Activated CD4-positive, alpha-beta memory T cell treated with anti-CD3 and anti-CD28 coated beads for 36 hours (primary cell): ENCODE measurements at places on chromosomes 7 and 10. TPM values are rescaled to one million over a fixed set of nuclear protein-coding genes. Genes with fewer than 3 reads are reported as not detected.

MMD2 gene
- not detected for total RNA-seq

C10orf67 gene
- total RNA-seq, result 0.31 TPM

PDE6C gene
- total RNA-seq, result not detected

RARRES2 gene
- not detected for total RNA-seq

ADARB2 gene
- 2.2 TPM for total RNA-seq

GIMAP1 gene
- 6.0 TPM for total RNA-seq

BTBD16 gene
- total RNA-seq, result not detected

SYT15B gene
- 0.14 TPM for total RNA-seq

GPNMB gene
- total RNA-seq, result 0.43 TPM

MICALL2 gene
- total RNA-seq, result 4.3 TPM

UPK3B gene
- total RNA-seq, result 0.65 TPM

AKR1C1 gene
- 0.12 TPM for total RNA-seq

MSANTD7 gene
- total RNA-seq, result 18.1 TPM

AEBP1 gene
- 5.5 TPM for total RNA-seq

MKX gene
- total RNA-seq, result 0.63 TPM

NPC1L1 gene
- total RNA-seq, result not detected

SFTPD gene
- total RNA-seq, result 0.33 TPM

ZNF777 gene
- 10.1 TPM for total RNA-seq

HOXA2 gene
- total RNA-seq, result not detected

PPP1R3C gene
- total RNA-seq, result not detected

AKR1D1 gene
- total RNA-seq, result not detected

MAGI2 gene
- 0.17 TPM for total RNA-seq

NDUFA5 gene
- 61.0 TPM for total RNA-seq

HOXA11 gene
- not detected for total RNA-seq

LEP gene
- not detected for total RNA-seq

MSS51 gene
- total RNA-seq, result 2.1 TPM

STK31 gene
- total RNA-seq, result not detected

MPP7 gene
- 12.8 TPM for total RNA-seq

NCF1 gene
- total RNA-seq, result 0.62 TPM

AGBL3 gene
- 3.3 TPM for total RNA-seq

GIMAP4 gene
- 128 TPM for total RNA-seq

COL1A2 gene
- total RNA-seq, result not detected

GALNT11 gene
- total RNA-seq, result 17.7 TPM

NODAL gene
- not detected for total RNA-seq
